ENCODE measurements at places on chromosomes 4 and X.

- no peak for DNase-seq
These were observed 106.3 kb downstream of the RPA4 start for GRCh38 chrX:96989830-96990571.

- DNase-seq, result no peak
These were observed 166.0 kb downstream of the FRMPD4 start for GRCh38 chrX:12304261-12304660.

- DNase-seq, result no peak
These were observed 21.1 kb downstream of the MAGEB16 start for GRCh38 chrX:35819241-35819640.

DNA sequence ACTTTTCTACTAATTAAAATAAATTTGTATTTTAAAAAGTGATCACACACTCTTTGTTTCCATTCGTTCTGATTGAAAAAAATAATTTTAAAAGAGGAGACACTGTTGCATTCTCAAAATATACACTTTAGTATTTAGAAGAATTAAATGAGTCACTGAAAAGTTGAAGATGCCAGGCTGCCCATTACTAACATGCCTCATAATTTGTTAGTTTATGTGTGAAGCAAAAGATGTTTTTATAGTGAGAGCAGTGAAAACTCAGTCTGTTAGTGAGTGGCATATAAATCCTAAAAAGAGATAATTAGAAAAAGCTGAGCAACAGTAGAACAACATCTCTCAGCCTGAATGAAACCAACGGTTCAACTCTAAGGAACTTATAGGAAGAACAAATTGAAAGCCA lies 143.4 kb downstream of the CDS1 start:
- no peak for DNase-seq

- DNase-seq, result no peak
These were observed 195.9 kb downstream of the KDR start for GRCh38 chr4:54929459-54929858.
